GM12878 (cell line): ENCODE measurements at places on chromosomes 6 and 20.

- DNase-seq = no peak
These were observed 224.8 kb downstream of the GJA1 start for GRCh38 chr6:121660277-121660676.

GRCh38 chr6:71412559-71413140, 124.0 kb downstream of the OGFRL1 start:
- DNase-seq = no peak

DNA sequence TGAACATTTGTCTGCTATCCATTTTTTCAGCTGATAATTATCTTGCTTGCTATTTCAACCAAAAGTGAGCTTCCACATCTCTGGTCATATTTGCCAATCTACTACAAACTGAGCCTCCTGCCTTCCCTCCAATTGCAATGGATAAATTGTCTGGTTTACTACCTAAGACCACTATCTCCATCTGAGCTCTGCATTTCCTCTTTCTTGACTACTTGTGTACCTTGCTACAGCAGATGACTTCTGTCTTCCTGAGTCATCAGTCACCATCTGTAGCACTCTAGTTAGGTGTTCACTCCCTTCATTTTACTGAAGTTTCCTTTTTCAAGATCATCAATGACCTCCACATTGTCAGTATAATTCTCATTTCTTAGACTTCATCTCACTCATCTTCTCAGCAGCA, 33.5 kb upstream of the PHIP start:
- no peak for DNase-seq

DNA sequence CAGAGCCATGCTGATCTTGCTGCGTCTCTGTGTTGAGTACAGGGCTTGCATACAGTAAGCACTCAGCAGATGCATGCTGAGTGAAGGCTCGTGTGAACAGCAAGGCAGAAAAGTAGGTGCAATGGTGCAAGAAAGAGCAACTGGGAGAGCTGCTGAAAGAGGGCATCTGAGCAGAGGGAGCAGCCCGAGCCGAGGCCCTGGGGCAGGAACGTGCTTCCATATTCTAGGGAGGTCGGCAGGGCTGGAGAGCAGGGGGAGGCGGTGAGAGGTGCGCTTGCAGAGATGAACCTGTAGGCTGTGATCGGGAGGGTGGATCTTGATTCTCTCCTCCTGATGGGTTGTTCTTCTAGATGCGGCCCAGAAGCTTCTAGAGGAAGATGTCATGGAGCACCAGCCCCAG, 26.4 kb upstream of the STX16 start:
- no peak for DNase-seq

GRCh38 chr6:35669451-35670045, 19.2 kb downstream of the FKBP5 start:
- DNase-seq = no peak

- DNase-seq = no peak
These were observed 133.4 kb upstream of the CDH4 start for GRCh38 chr20:61118429-61119224.

DNA sequence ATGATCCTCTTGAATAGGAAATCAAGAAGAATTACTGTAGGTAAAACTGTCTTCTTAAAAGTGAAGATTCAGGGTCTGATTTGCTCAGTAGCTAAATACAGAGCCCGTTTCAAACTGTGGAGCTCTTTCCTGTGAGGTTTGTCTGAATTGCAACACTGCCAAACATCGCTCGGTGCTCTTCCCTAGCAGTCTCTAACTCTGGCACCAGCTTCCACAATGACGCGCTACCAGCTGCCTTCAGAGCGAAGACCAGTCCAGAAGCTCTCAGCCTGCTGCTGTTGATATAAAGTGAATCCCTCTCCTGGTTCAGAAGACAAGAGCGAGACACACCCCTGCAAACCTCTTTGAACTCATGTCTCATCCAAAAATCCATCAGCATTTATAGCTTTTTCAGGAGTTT, 447.0 kb downstream of the LMBRD1 start:
- DNase-seq = no peak

DNA sequence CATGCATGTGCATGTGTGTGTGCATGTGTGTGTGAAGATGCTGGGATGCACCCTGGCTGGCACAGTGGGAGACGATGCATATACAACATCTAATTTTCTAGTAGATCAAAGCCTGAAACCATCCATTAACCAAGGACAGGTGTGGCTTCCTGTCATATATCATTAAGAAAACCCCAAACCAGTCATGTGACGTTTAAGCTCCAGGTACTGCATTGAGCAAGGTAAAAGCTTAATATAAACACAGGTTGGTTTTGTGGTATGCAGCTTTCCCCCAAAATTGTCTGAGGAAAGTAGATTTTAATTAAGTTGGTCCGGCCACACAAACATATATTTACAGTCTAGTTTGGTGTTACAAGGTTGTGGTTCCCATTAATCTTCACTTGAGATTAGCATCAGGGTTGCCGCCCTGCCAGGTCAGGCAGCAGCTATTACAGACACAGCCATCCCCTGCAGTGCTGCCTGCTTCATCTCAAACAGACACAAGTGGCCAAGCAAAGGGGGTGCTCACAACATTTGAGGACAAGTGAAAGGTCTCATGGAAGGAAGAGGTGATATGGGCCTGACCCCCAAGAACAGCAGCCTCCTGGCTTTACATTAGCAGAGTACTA, 48.6 kb upstream of the NAA20 start:
- DNase-seq = no peak

DNA sequence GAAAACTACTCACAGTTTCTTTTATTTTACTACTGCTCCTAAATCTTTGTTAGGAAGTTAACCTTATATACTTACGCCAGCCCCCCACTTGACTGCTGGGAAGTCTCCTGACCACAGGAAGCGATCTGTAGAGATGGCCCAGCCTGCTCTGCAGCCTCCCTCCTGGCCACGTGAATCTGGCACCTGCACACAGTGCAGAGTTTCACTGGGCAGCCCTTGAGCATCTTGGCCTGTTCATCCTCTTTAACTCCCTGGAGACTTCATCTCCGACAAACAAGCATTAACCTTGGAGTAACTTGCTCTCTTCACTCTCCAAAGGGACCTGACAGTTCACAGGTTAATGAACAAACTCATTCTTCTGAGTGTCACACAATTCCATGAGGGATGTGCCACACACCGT, 294.1 kb downstream of the BTBD9 start:
- no peak for DNase-seq

GRCh38 chr6:43515808-43516207, 918 bp downstream of the YIPF3 start:
- no peak for DNase-seq

GRCh38 chr6:33314943-33315792, 1.3 kb upstream of the TAPBP start:
- DNase-seq = no peak

DNA sequence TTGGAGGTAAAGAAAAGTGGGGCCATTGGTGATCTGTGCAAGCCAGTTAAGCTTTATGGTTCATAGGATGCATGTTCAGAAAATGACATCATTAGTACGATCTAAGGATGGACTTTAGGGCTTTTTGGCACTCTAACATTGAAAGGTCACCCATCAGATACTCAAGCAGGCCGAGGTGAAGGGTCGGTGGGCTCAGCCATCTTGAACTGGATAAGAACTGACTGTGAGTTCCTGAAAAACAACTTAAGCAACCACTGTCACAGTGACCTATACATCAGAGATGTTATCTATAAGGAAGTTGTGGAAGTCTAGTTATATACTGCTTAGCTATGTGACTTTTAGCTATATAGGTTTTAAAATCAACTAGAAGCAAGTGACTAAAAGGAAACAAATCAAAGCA, 13.0 kb upstream of the ITCH start:
- no peak for DNase-seq

- no peak for DNase-seq
These were observed 181.9 kb downstream of the SCP2D1 start for GRCh38 chr20:18995455-18995854.

- no peak for DNase-seq
These were observed 32.7 kb downstream of the TGM2 start for GRCh38 chr20:38132156-38132909.

GRCh38 chr6:105184921-105185320, 5.1 kb upstream of the POPDC3 start:
- DNase-seq = no peak

DNA sequence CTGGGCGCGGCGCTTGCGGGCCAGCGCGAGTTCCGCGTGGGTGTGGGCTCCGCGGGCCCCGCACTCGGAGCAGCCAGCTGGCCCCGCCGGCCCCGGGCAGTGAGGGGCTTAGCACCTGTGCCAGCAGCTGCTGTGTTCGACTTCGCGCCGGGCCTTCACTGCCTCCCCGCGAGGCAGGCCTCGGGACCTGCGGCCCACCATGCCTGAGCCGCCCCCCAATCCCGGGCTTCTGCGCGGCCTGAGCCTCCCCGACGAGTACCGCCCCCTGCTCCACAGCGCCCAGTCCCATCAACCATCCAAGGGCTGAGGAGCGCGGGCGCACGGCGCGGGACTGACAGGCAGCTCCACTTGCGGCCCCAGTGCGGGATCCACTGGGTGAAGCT, 36.2 kb downstream of the RIOK1 start:
- DNase-seq = no peak

DNA sequence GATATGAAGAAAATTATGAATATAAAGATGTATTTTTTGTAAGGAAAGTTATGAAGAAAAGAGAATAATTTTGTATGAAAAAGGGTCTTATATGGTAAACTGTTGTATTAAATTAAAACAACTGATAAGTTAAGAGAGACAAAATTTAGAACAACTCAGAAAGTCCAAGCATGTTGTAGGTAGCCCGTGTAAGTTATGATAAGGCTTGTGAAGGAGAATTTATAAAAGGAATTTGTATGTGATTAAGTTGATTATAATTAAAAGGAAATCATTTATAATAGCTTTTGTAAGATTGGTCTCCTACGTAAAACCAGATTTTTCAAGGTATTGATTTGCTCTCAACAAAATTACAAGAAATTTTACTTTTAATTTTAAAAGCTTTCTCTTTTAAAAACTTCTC, 1579.3 kb downstream of the HACE1 start:
- DNase-seq = no peak

DNA sequence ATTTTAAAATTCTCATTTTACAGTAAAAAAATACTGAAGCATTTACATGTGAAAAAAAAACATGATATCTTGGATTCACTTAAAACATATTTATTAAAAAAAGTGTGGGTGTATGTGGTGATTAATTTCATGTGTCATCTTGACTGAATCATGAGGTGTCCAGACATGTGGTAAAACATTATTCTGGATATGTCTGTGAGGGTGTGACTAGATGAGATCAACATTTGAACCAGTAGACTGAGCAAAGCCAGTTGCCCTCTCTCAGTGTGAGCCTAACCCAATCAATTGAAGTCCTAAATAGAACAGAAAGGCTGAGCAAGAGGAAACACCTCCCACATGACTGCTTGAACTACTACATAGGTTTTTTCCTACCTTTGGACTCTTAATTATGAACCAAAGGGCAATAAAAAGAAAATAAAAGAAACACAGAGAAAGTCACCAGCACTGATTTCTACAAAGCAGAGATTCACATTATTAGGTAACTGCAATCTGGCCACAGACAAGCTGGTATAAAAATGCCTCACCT, 90.5 kb upstream of the VGLL2 start:
- no peak for DNase-seq

DNA sequence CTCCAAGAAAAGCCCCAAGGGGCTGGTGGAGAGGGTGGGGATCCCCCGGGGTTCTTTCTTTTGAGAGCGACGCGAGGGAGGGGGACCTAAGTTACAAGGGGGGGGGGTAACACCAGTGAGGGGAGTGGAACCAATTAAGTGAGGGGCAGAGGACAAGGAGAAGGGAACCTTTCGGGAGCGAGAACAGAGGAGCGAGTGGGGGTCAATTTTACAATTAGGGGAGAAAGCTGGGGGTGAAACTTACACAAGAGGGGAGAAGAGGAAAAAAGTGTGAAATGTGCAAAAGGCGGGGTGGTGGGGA, 548 bp downstream of the SALL4 start:
- no peak for DNase-seq

DNA sequence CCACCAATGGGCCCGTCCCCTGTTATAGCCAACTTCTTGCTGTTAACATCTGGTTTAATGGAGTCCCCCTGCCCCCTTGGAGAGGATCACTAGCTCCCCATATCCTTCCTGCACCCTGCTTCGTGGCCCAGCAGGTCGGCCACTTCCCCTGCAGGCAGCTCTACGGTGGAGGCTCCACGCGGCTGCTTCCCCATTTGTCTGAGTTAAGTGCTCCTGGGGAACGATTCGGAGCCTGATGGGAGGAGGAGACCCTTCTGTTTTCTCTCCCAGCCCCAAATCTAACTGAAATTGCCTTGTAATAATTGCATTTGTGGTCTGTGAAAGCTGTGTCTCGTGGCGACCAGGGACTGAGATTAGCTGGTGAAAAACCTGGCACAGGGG, 74.6 kb downstream of the SULF2 start:
- DNase-seq = no peak

DNA sequence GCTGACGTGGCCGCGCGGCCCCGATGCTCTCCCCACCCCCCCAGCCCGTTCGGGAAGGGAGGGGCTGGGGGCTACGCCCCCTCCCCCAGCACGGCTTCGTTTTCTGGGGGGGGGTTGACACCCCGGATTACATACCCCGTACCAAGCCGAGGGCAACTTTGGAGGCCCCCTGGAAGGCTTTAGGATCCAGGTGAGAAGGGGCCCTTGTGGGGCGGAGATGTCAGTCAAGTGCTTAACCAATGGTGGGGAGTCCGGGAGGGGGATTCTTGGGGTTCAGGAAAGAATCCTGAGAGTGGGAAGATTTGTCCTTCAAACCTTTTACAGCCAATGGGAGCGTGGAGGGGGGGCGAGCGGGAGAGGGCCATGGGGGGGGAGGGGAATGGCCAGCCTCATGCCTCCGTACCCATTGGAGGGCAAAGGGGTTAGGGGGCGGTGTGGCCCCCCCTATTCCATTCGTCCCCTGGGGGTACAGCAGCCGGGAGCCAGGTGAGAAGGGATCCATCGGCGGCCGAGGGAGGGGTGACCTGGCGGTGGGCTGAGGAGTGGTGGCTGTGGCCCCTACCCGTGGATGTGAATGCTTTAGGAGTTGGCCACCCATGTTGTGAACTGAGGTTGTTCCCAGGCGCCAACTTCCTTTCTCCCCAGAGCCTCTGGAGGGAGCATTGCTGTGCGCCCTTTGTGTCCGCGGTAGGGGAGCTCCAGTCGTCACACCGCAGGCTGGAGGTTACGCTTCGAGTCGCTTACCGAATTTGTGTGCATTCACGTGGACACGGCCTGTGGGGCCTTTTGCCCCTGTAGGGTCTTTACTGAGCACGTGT, 682 bp downstream of the BRD2 start:
- no peak for DNase-seq

DNA sequence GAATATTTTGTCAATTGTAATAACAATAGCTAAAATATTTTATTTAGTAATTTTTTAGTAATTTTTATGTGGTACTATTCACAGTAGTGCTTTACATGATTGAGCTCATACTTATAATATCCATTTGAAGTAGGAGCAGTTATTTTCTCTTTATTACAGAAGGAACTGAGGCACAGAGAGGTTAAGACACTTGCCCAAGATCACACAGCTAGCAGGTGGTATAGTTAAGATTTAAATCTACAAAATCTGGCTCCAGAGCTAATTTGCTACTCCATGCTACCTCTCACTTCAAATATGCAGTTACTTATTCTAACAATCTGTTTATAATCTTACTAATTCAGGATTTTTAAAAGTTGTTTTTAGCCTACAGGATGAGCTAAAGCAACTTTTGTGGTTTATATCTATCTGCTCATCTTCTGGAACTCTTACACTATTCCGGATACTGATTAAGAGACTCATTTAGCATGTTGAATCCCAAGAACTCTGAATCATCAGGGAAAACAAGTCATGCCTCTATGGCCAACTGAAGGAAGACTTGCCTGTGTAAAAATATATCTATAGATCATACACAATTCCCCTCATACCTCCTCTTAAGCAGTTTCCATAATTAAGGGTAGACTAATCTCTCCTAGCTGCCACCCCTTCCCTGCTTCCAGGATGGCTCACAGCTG, 324.2 kb downstream of the UBE3D start:
- DNase-seq = no peak
